ENCODE measurements at places on chromosomes 12 and 14.

- no peak for DNase-seq
Observed at GRCh38 chr14:68177728-68178127, 358.1 kb downstream of the RAD51B start.

DNA sequence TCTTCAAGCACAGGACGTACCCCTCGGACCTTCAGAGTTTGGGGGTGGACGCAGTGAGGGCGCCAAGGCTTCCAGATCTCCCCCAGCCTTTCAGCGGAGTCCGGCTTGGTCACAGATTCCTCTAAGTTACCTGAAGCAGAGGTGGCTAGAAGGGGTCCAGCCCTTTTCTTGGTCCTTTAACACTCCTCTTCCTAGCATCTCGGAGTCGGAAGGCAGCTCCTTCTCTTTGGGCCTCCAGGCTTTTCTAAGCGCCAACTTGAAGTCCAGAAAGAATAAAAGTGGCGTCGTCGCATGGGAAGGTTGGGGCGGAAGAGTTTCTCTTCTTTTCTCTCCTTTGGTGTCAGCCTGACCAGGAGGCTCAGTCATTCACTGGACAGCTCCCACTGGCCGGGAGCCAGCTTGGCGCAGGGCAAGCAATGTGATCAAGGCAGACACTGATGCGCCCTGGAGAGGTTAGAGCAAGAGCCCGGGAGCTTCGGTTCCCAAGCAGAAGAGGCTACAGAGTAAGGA lies 9.6 kb downstream of the OR6S1 start:
- no peak for DNase-seq

DNA sequence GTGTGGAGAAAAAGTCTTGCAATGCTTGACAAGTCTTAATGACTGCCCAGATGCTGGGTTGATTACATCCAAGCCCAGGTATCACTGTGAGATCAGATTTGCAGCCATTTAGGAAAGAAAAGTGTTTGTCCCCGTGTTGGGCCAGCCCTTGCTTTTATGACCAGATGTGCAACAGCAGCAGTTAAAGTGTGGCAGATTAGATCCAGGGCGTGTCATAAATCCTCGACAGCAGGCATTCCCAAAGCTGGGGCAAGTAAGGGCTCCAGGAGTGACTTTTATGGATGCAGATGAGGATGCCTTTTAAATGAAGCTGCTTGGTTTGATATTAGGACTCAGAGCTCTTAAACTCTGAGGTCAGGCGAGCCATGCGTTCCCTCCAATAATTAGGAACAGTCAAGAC lies 1.7 kb downstream of the SMOC1 start:
- DNase-seq: peak; percentile 20

- DNase-seq: no peak
Observed at GRCh38 chr12:9897535-9897934, 16.2 kb downstream of the KLRF2 start.

DNA sequence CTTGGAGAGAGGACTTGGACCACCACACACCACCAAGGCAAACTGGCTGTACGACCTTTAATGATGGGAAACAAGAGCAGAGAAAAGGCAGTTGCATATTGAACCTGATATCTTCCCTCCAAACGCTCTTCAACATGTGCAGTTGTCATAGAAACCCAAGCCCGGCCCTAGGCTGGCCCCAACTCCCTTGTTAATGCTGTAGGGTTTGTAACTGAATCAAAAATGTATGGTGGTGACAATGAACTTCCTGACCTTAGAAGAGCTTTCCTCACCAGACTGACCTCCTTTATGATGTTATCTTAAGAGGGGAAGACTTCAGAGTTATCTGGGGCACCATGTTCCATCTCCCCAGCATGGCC lies 12.3 kb downstream of the APOLD1 start:
- no peak for DNase-seq

DNA sequence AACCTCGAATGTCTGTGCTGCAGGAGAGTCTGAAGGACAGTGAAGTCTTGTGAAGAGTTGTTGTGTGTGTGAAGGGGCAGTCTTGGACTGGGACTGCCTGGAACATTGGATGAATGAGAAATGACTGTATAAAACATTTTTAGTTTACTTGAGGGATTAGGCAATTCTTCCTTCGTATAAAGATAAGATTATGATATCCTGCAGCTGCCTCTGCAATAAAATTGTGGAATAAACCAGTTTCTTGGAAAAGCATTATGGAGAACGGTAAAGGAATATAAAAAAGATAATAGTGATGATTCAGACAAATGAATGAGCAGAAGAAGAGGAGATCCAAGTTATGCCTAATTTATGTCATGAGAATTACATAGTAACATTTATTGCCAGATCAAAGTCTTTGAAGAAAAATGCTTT lies 30.9 kb upstream of the LUM start:
- no peak for DNase-seq

- no peak for DNase-seq
Observed at GRCh38 chr12:62288328-62288727, 28.1 kb downstream of the USP15 start.

- DNase-seq: no peak
Observed at GRCh38 chr14:32697704-32698103, 241.0 kb upstream of the NPAS3 start.

DNA sequence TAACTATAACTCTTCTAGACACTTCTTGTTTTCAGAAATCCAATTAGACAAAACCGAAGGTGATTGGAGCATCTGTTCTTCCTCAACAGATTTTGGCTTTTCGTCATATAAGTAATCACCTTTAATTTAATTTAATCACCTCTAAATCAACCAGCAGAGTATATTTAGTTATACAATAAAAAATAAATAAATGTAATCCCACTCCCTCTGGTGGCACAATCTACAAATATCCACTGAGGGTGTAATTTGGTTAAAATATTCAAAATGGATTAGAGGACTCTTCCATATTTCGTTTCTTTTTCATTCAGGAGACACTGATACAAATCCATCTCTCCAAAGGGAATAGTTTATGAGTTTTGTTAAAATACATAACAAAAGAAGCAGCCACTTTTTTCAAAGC lies 18.3 kb upstream of the SLC35F4 start:
- DNase-seq: peak; percentile 6

GRCh38 chr14:101246894-101247841 lies 314.1 kb upstream of the DIO3 start:
- no peak for DNase-seq

- no peak for DNase-seq
Observed at GRCh38 chr12:3038926-3039510, 38.2 kb upstream of the TSPAN9 start.

- DNase-seq: no peak
Observed at GRCh38 chr12:51202718-51203117, 15.1 kb downstream of the POU6F1 start.

- DNase-seq: no peak
Observed at GRCh38 chr14:73333031-73333430, 95.7 kb downstream of the PAPLN start.

DNA sequence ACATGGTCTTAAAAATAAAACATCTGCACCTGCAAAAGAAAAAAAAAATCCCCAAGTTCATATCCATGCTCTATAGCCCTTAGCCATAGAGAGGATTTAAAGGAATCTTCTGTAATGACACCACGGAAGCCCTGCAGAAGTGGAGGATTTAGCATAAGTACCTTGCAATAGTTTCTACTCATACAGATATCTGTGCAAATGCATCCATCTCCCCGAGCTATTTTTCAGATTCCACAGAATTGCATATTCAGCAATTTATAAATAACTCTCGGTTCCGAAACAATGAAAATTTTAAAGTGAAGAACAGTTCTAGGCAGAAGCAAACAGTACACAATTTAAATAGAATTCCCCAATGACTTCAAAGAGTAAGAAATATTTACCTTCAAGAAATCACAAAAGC lies 424 bp downstream of the IGF1 start:
- DNase-seq: no peak

DNA sequence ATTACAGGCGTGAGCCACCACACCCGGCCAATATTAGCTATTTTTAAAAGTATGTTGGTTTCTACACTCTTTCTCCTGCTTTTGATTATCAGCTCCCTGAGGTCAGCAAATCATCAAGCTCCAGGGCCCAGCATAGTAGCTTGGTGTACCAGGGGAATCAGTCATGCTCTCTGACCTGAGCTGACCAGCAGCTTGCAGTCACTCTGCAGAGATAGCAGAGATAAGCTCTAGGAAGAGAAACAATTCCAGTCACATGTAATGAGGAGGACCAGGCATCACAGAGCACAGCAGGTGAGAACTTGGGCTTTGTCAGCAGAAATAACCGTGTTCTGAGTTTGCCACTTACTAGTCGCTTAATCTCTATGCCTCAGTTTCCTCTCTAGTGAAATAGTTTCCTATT lies 8.5 kb downstream of the PLEKHD1 start:
- DNase-seq: no peak

- DNase-seq: no peak
Observed at GRCh38 chr12:108307006-108307405, 32.1 kb downstream of the CMKLR1 start.

- no peak for DNase-seq
Observed at GRCh38 chr12:123288751-123289346, 17.2 kb upstream of the CDK2AP1 start.

DNA sequence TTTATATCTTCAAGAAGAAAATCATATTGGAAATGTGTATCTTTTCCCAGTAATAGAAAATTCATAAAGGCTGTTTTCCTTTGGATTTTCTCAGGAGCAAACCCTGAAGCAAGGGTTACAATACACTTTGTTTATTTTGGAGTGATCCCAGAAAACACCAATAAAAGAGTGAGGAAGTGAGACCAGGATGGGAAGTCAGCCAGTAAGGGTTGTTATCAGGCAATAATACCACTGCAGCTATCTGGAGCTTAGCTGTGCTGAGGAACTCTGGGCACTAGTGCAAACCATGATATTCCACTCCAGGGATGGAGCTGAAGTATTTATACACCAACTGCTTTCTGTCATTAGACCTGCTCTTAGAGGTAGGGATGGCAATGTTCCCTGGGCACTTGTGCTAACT lies 1002.3 kb downstream of the FLRT2 start:
- DNase-seq: no peak

GRCh38 chr12:3613641-3614395 lies 122.8 kb downstream of the PRMT8 start:
- no peak for DNase-seq

DNA sequence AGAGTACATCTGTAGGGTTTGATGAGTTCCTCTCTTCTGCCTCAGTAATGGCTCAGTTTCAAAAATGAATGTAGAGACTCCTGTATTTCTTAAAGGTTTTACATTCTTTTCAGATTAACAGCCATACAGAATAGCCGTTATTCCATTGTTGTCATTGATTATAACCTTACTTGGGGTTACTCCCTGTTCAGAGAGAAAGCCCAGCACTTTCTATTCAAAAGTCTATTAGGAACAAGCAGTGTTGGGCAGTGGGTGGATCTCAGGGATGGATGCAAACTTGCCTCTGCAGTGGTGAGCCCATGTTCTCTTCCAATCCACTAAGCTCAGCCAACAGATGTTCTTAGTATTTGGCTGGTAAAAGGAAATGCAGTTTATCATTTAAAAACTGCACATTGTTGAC lies 342.6 kb upstream of the E2F7 start:
- DNase-seq: no peak

DNA sequence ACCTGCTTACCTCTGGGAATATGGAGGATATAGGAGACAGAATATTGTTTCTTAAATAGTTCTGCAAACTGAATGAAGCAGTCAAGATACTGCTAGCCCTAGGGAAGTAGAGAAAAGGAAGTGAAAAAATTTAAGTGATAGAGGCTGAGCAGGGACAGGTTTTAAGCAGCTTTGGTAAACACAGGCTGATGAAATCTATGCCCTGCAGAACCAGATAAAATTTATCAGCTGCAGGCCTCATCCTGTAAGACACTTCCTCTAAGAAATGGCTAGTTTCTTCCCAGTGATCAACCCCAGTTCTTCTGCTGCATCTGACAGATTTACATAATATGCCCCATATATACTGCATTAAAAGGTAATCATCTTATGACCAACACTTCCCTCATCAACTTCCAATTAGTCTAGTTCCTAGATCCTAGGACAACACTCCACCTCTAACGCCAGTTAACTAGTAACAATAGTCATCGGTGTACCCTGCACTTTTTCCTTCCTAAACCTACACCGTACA lies 1.3 kb upstream of the ESYT1 start:
- DNase-seq: no peak

DNA sequence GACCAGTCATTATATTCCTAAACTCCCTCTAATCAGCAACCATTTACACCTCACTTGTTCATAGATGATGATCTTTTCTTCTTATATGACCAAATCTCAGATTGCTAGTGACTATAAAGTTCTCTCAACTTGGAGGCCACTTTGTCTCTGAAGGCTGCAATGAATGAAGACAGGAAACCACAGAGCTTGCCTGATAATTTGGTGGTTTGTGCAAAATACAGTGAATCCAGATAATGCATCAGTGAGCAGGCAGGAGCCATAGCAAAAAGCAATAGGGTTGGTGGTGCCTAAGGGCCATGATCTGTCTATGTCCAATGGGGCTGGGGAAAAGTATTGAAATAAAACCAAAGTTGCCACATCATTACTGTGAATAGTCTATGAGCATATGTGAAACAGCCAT lies 123.8 kb upstream of the LRFN5 start:
- DNase-seq: no peak

DNA sequence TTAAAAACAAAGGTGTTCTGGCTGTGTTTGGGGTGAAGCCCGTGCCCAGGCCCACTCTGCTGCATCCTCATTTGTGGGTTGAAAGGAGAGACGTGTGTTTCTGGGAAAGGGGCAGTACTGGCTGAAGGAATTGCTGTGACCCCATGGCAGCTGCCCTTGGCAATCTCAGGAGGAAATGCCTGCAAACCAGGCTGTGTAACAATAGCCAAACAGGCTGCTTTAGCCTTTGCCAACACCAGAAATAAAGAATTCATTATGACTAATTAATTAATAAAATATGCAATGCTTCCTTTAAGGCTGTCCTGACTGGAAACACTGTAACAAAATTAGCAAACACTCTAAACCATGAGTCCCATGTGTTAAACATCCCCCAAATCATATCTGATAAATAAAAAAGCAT lies 53.0 kb upstream of the KRR1 start:
- no peak for DNase-seq

- no peak for DNase-seq
Observed at GRCh38 chr12:95859344-95859816, 628 bp downstream of the SNRPF start.

DNA sequence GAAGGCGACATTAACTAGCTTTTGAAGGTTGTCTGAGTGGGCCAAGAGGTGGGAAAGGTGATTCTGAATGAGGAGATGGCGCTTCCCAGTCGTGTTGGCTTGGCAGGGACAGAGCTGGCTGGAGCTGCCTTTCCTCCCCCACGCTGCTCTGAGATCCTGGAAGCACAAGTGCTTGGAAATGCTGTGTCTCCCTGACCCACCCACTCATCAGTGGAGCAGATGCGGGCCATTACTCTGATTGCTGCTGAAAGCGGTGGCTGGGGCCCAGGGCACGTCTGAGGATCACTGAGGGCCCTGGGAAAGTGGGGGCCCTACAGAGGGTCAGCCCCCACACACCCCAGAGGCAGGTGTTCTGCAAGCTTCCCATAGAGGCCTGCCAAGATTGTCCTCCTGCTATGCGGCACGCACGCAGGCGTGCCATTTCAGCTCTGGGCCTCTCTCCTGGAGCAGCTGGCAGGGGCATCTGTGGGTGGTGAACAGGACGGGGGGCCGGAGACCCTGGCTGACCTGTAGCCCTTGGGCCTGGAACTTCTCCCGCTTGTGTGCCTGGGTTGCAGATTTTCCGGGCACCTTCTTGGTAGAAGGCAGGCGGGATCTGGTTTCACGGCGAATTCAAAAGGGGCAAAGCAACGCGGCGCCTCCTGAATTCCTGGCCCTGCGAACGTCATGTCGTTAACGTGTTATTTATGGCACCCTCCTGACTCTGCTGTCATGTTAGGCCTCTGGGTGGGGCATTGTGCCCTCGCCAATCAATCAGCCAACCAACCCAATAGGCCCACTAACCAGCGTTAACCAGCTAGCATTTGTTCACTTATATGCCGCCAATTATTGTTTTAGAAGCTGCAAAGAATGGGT lies 133.8 kb upstream of the TBX3 start:
- no peak for DNase-seq

GRCh38 chr12:123958876-123959275 lies 13.8 kb downstream of the CCDC92 start:
- no peak for DNase-seq
